ENCODE measurements at places on chromosomes 1 and 21.

DNA sequence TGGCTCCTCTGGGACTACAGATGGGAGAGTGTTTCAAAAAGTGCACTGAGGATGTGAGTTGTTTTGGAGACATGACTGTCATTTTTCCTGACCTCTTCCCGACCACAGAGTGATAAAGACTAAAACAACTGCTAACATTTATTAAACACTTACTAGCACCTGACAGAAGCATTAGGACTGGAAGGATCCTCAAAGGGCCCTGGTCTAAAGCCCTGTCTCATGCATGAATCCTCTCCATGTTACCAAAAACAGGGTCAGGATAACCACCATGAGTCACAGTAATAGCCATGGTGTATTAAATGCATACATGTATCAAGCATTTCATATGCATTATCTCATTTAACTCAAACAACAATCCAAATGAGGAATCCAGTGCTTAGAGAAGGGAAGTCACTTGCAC is 11.5 kb downstream of the CYB5RL start:
- DNase-seq = no peak

- no peak for DNase-seq
These were observed 100.1 kb downstream of the ATF6 start for GRCh38 chr1:161866241-161866640.

GRCh38 chr1:97976801-97977200 is 56.0 kb upstream of the DPYD start:
- DNase-seq = no peak

- DNase-seq = no peak
These were observed 5.1 kb downstream of the FCRL2 start for GRCh38 chr1:157771661-157772425.

- peak; percentile 81 for DNase-seq
These were observed 19.5 kb upstream of the SH2D2A start for GRCh38 chr1:156836041-156836654.

DNA sequence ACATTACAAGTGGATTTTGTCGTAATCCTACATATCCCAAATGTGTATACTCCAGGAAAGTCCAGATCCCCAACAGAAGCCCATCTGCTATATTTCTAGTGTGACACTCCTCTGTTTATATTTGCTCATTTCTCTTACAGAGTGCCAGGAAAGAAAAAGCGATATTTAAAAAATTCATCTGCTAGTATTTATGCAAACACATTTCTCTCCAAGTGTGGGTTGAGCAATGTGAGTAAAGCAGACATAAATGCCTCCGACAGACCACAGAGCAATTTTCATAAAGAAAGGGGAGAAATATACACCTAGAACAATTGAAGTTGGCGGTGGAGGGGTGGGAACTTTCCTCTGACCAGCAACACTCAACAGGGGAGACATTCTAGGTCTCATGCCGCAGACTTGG is 22.2 kb upstream of the RAP1A start:
- no peak for DNase-seq

DNA sequence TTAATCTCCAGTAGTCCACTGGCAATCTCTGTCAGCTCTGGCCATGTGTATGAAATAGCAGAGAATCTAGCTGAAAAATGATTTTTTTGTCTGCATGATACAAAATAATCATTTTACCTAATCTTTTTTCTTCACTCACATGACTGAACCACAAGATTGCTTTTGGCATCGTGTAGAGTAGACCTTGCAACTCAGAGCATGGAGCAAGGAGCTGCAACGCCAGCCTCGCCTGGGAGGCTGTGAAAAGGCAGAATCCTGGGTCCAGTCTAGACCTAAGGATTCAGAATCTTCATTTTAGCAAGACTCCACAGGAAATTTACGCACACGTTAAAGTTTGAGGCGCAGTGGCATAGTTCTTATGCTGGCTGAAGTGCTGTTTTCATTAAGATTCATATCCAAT is 40.2 kb downstream of the TOMM20 start:
- no peak for DNase-seq

- DNase-seq = no peak
These were observed 31.4 kb upstream of the LEPR start for GRCh38 chr1:65388908-65389695.

DNA sequence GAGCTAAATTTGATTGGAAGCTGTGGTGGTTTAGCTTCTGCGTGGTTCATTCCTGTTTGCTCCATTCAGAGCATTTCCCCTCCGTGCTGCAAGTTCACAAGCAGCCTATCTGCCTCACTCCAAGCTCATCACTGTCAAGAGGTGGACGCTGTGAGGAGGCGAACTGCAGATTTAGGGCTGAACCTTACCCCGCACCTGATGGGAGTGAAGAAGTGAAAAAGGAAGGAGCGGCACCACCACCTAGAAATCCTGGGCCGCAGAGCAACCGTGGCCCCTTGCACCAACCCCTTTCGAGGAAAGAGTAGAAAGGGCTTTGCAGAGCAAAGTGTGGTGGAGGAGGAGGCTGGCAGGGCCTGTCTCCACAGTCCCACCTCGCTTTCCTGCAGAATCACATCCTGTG is 117.4 kb downstream of the IER5 start:
- no peak for DNase-seq

GRCh38 chr1:53060579-53060978 is 1.4 kb upstream of the PODN start:
- no peak for DNase-seq

DNA sequence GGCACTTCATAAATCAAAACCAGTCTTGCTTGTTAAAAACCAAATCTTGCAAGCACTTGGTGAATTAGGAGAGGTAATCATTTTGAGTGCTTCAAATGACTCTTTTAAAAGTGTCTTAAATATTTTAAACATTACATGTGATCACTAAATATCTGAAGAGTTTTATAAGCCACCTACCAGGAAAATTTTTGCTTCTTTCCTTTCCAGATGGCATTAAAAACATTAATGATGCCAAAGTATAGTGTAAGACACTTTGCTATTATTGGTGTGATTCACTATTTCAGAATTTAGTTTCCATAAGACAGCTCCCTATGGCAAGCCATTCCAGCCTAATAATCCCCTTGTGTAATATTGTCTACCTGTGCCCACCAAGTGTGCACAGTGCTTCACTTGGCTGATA is 548.8 kb upstream of the ADAMTS5 start:
- no peak for DNase-seq

DNA sequence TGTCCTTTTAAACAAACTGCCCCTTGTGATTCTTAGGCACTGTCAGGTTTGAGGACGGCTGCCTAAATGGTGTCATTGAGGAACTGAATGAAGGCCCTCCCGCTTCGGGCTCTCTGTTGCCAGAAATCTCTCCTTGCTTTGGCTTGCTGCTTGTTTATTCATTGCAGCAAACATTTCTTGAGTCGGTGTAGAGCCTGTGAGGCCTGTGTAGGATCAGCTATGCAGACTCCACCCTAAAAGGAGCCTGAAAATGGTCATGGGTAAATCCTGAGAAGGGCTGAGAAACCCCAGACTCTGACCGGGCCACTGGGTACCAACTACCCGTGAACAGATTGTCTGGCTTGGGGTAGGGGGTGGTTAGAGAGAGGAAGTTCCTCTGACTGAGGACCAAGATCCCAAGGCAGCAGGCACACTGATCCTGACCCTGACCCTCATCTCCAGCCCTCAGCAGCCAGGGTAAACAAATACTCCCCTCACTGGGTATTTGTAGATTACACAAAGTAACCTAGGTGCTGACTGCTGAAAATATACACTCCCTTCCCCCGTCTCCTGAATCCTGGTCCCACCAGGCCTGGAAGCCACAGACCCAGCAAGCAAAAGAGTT is 3.1 kb downstream of the IL6R start:
- DNase-seq = no peak

DNA sequence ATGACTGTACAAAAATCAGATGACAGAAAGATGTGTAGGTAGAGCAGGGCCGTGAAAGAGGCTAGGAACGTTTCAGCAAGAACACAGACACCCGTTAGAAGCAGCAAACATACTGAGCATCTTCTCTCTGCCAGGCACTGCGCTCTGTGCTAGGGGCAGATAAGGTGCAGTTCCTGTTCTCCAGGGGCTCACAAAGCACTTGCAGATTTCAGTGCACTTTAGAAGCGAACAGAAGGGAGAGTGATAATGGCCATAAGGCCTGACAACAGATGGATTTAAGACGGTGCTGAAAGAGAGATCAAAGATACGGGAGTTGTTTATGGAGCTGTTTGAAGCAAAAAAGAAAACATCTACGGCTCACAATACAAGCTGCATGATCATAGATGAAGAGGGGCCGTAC is 200.3 kb upstream of the FOXD3 start:
- no peak for DNase-seq

GRCh38 chr1:15172405-15173259 is 19.1 kb downstream of the TMEM51 start:
- no peak for DNase-seq

DNA sequence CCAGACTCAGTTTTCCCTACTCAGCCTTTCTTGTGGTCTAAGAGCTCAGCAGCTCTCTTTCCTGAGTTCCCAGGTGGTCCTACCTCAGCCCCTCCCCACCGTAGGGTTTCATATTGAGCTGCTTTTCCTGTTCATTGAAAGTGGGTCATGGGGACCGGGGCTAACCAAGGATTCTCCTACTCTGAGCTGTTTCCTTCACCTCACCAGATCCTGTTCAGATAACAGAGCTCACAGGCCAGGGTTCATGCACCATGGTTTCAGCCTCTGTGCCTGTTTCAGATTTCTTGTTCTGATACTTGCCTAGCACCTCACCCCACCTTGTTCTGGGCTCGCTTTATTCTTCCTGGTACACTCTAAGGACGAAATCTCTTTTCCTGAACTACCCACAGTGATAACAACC is 8.5 kb downstream of the UBQLN4 start:
- no peak for DNase-seq

GRCh38 chr1:56788588-56788987 is 30.6 kb downstream of the FYB2 start:
- no peak for DNase-seq

DNA sequence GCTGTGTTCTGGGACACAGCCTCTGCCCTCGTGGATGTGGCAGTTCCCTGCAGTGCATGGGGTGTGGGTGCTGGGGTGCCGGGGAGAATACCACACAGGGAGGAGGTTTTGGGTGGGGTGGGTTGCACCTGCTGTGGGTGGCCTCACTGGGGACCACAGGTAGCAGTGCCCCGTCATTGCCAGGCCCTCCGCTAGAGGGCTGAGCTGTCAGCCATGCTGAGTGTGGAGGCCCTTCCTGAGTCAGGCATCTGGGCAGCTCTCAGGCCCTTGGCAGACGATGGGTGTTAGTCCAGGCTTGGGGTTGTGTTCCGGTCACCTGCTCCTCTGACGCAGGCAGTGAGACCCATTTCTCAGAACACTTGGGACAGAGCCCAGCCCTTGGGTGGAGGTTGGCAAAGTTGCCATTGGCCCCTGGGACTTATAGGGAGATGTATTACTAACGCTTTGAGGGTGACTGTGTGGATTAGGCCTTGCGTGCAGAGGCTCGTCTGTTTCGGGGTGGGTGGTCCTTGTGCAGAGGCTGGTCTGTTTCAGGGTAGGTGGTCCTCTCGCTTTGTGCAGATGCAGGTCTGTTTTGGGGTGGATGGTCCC is 23.9 kb downstream of the PCNT start:
- no peak for DNase-seq

DNA sequence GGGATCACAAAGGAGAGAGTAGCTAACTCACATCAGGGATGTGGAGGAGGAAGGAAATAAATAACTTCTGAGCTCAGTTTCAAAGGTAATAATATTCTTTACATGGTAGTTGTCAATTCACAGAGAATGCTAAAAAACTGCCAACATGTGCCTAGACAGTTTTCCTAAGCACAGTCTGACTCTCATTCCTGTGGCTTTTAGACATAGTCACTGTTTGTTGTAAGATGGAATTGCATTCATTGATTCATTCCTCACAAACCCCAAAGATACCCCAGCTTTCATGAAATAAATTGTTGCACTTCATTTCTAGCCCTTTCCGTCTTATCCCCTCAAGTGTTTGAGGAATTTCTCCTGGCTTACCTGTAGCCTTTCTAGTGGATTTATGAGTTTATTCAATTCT is 263.9 kb downstream of the NTNG1 start:
- no peak for DNase-seq

DNA sequence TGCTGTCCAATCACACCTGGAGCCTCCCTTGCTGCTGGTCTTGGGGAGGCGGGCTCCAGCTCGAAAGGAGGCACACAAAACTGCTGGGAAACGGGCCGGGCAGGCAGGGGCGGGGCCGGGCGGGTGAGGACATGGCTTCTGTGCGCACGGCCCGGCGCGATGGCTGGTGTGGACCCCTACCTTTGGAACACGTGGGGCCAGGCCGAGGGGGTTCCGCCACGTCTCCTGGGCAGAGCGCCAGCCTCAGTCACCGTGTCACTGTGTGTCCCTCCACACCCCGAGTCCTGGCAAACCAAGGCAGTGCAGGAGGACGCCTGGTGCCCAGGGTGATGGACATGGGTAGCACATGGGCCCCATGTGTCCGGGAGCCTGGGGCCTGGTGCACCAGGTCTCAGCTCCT is 42.0 kb upstream of the ADARB1 start:
- no peak for DNase-seq

GRCh38 chr1:243848858-243849420 is 1.1 kb downstream of the AKT3 start:
- peak; percentile 61 for DNase-seq

- DNase-seq = no peak
These were observed 318.8 kb upstream of the ZRANB2 start for GRCh38 chr1:71399594-71399993.

DNA sequence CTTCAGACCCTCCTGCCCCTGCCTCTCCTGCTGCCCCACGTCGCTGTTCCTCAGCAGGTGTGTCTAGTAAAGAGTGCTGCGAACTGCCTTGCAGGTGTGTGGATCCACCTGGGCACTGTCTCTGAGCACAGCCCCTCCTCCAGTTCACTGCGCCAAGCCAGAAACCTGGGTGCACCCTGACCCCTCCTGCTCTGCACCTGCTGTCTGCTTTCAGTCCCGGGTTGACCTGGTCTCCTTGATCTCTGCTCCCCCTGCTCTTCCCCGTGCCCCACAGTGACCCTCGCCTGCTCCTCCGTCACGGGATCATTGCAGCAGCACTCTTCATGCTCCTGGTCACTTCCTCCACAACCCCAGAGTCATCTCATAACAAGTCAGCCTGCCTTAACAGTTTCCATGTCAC is 6.5 kb downstream of the A3GALT2 start:
- no peak for DNase-seq

DNA sequence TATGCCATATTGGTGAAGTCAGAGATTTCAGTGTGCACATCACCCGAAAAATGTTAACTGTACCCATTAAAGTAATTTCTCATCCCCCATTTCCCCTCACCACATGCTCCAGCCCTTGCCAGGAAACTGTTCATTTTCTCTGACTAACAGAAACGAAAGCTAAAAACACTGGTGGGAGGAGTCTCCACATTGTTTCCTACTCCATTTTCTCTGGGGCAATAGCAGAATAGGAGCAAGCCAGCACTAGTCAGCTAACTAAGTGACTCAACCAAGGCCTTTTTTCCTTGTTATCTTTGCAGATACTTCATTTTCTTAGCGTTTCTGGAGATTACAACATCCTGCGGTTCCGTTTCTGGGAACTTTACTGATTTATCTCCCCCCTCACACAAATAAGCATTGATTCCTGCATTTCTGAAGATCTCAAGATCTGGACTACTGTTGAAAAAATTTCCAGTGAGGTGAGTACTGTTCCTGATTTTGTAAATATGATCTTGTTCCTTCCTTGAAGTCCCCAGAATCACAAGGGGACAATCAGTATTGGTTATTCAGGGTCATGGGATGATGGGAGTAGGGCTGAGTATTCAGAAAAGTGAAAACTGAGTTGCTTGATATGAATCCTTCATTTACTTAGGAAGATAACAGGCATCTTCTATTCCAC is at the start of gene IFI16:
TSS of gene IFI16 (plus strand) at position 204 of the 658 bp plus-strand sequence. CDS start 4,774 bp downstream, outside the sequence.
- DNase-seq = peak; percentile 74

Measured in activated T-cell treated with anti-CD3 and anti-CD28 coated beads, Interleukin-2, amount 50 U/mL, for 72 hours (primary cell).